ENCODE measurements at places on chromosomes 11 and 22. TPM values are rescaled to one million over a fixed set of nuclear protein-coding genes. Genes with fewer than 3 reads are reported as not detected.

- 0 out of 2 replicates have a peak, but pooled peaks cover 4% of the 10 kb centered on the region for H3K36me3 ChIP-seq
- H3K4me1 ChIP-seq, result peaks cover 14% of the 10 kb centered on the region
- no peak overlapping the region for H3K27ac ChIP-seq
These were observed 51.5 kb upstream of the HORMAD2 start for GRCh38 chr22:30028731-30029130.

Gene PTGDR2
- 0.12 TPM for total RNA-seq

Gene SLC22A25
- total RNA-seq, result not detected

- no peaks in the 10 kb centered on the region for H3K36me3 ChIP-seq
- no peak overlapping the region for H3K4me3 ChIP-seq
- H3K4me1 ChIP-seq, result peaks cover 5% of the 10 kb centered on the region
- peak; percentile 75 for DNase-seq
- no peaks in the 10 kb centered on the region for H3K27me3 ChIP-seq
- no peak overlapping the region for H3K27ac ChIP-seq
These were observed 430.4 kb downstream of the TBC1D22A start for GRCh38 chr22:47192651-47193437.

DNA sequence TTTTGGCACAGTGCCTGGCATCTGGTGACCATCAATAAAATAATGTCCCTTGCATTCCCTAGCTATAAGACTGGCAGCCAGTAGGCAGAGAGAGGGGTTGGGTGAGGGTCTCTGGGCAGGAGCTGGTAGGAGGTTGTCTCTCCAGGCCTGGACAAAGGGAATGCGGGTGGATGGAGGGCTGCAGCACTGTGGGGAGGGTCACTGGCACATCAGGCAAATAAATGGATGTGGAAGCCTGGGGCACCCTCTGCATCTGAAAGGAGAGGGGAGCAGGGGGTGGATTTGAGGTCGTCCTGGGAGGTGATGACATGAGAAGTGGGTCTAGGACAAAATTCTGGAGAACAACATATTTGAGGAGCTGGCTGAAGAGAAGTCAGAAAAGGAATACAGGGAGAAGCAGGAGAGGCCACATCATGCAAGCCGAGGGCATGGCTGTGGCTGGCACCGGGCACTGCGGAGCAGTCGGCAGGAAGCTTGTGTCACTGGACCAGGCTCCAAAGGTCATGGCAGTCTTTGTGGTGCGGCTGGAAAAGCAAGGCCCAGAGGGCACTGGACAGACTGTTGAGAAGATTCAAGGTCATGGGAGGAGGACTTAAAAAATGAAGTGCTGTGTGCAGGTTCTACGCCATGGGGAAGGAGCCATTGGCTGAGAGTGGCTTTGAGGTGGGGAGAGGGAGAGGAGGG, 36.5 kb upstream of the THY1 start:
- no peaks in the 10 kb centered on the region for H3K36me3 ChIP-seq
- H3K27ac ChIP-seq, result no peak overlapping the region
- DNase-seq, result no peak
- no peaks in the 10 kb centered on the region for H3K27me3 ChIP-seq
- H3K4me1 ChIP-seq, result peaks cover 11% of the 10 kb centered on the region

DNA sequence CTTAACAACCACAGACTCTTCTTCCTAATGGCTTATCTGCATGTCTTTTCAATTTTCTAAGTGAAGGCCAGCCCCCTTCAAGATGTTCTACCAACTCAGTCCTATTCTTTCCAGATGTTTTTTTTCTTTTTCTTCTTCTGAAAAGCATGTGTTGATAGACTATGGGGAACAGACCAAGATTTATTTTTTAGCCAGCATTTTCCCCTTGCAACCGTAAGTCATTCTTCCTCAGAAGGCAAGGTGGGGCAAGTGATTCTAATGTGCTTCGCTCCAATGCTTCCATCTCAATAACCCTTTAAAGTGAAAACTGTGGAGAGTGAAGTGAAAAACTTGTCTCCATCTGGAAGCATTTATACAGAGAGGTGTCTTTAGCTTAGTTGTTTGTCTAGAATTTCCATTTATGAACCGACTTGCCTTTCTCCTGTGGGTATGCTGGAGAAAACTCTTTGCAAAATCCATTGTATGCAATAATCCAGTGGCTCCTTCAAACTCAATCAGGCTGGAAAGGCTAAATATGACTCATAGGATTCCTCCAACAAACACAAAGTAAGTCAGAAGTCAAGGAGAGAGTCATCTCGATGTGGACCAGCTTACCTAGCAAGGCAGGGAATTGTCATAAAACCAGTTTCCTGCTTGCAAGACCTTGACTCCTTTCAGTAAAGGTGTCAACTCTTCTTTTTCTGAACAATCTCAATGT, 83.7 kb downstream of the MAML2 start:
- H3K27ac ChIP-seq, result no peak overlapping the region
- DNase-seq, result no peak
- H3K4me1 ChIP-seq, result peaks cover 31% of the 10 kb centered on the region
- H3K27me3 ChIP-seq, result no peaks in the 10 kb centered on the region
- H3K4me3 ChIP-seq, result peak overlapping the region; percentile 1
- no peaks in the 10 kb centered on the region for H3K36me3 ChIP-seq

DNA sequence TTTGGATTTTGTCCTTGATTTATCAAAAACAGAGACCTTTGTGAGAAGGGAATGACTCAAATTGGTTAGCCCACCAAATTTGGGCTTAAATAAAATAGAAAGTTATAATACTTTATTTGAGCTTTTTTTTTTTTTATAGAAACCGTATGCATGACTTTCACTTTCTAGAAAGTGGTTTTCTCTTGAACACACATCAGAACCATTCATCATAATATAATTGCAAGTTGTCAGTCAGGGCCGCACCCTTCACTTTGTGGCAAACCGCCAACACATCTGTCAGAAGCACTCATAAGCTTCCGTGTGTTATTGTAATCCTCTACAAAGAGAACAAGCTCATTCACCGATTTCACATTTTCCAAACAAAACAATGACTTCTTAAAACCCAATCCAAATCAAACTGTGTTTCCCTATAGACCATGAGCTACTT, 76.1 kb downstream of the SOX6 start:
- no peaks in the 10 kb centered on the region for H3K36me3 ChIP-seq
- H3K27me3 ChIP-seq, result peaks cover 4% of the 10 kb centered on the region
- no peak overlapping the region for H3K4me3 ChIP-seq
- no peak for DNase-seq
- H3K4me1 ChIP-seq, result no peaks in the 10 kb centered on the region

GRCh38 chr11:9228091-9228490, 37.1 kb downstream of the DENND5A start:
- peaks cover 29% of the 10 kb centered on the region for H3K4me1 ChIP-seq
- H3K4me3 ChIP-seq, result no peak overlapping the region
- no peak overlapping the region for H3K27ac ChIP-seq
- no peak for DNase-seq

GRCh38 chr22:48442663-48443062, 1385.0 kb downstream of the BRD1 start:
- H3K27me3 ChIP-seq, result no peaks in the 10 kb centered on the region
- DNase-seq, result no peak
- no peak overlapping the region for H3K4me3 ChIP-seq
- H3K36me3 ChIP-seq, result no peaks in the 10 kb centered on the region

GRCh38 chr11:96306600-96306932, 36.4 kb downstream of the MAML2 start:
- peak; percentile 12 for DNase-seq
- peak overlapping the region; percentile 24 for H3K4me3 ChIP-seq
- peak overlapping the region; percentile 90 for H3K27ac ChIP-seq
- H3K36me3 ChIP-seq, result no peaks in the 10 kb centered on the region
- no peaks in the 10 kb centered on the region for H3K27me3 ChIP-seq

- DNase-seq, result no peak
- no peaks in the 10 kb centered on the region for H3K27me3 ChIP-seq
- no peak overlapping the region for H3K27ac ChIP-seq
- H3K36me3 ChIP-seq, result no peaks in the 10 kb centered on the region
- H3K4me3 ChIP-seq, result no peak overlapping the region
- H3K4me1 ChIP-seq, result no peaks in the 10 kb centered on the region
These were observed 1538.9 kb upstream of the RAG2 start for GRCh38 chr11:38136887-38137286.

- H3K36me3 ChIP-seq, result no peaks in the 10 kb centered on the region
- H3K4me1 ChIP-seq, result no peaks in the 10 kb centered on the region
- H3K27ac ChIP-seq, result no peak overlapping the region
- no peak for DNase-seq
- peaks cover 15% of the 10 kb centered on the region for H3K27me3 ChIP-seq
- H3K4me3 ChIP-seq, result no peak overlapping the region
These were observed 141.3 kb downstream of the GRIK4 start for GRCh38 chr11:120652705-120653335.

Gene TSGA10IP
- not detected for total RNA-seq

Gene TEAD1
- total RNA-seq, result 103 TPM

Gene TREH
- 0.15 TPM for total RNA-seq

- H3K4me3 ChIP-seq, result no peak overlapping the region
- H3K36me3 ChIP-seq, result no peaks in the 10 kb centered on the region
- DNase-seq, result no peak
- peaks cover 6% of the 10 kb centered on the region for H3K27me3 ChIP-seq
- H3K4me1 ChIP-seq, result peaks cover 8% of the 10 kb centered on the region
These were observed 81.6 kb downstream of the FLI1 start for GRCh38 chr11:128775468-128775867.

- H3K27me3 ChIP-seq, result no peaks in the 10 kb centered on the region
- no peak overlapping the region for H3K4me3 ChIP-seq
- peaks cover 8% of the 10 kb centered on the region for H3K36me3 ChIP-seq
- no peak for DNase-seq
These were observed 22.9 kb downstream of the RPUSD4 start for GRCh38 chr11:126188332-126189108.

Gene IFTAP
- 13.8 TPM for total RNA-seq

GRCh38 chr11:17001806-17002205, 12.4 kb downstream of the PLEKHA7 start:
- H3K4me1 ChIP-seq, result peaks cover 23% of the 10 kb centered on the region
- H3K4me3 ChIP-seq, result no peak overlapping the region
- no peak for DNase-seq
- H3K36me3 ChIP-seq, result no peaks in the 10 kb centered on the region
- H3K27me3 ChIP-seq, result no peaks in the 10 kb centered on the region

DNA sequence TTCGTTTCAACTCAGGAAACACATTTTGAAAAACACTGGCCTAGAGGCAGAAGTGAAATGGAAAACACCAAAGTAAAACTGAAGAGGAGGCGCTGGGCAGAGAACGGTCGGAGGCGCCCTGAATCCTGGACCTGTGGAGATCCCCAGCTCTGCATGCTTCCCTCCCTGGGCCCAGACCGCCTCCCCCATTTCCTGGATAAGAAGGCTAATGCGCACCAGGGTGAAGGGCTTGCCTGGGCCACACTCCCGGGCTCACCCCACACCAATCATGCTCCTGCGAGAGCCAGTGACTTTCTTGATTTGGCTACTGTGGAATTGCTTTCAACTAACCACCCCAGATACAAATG, 167.1 kb downstream of the CRYBB2 start:
- no peak for DNase-seq
- no peak overlapping the region for H3K27ac ChIP-seq
- H3K4me3 ChIP-seq, result no peak overlapping the region

- H3K4me3 ChIP-seq, result no peak overlapping the region
- H3K27me3 ChIP-seq, result peaks cover 12% of the 10 kb centered on the region
- H3K36me3 ChIP-seq, result no peaks in the 10 kb centered on the region
- H3K4me1 ChIP-seq, result peaks cover 37% of the 10 kb centered on the region
- H3K27ac ChIP-seq, result no peak overlapping the region
These were observed 78.6 kb upstream of the GRK3 start for GRCh38 chr22:25485626-25486545.

GRCh38 chr11:123373754-123374621, 56.1 kb upstream of the GRAMD1B start:
- no peaks in the 10 kb centered on the region for H3K36me3 ChIP-seq
- no peak overlapping the region for H3K27ac ChIP-seq
- no peaks in the 10 kb centered on the region for H3K4me1 ChIP-seq
- no peak for DNase-seq
- H3K27me3 ChIP-seq, result peaks cover 37% of the 10 kb centered on the region

Gene TCN2
- total RNA-seq, result 2.2 TPM

Gene OR5B21
- total RNA-seq, result not detected

- peaks cover 3% of the 10 kb centered on the region for H3K27me3 ChIP-seq
- no peaks in the 10 kb centered on the region for H3K36me3 ChIP-seq
- DNase-seq, result no peak
- H3K4me1 ChIP-seq, result no peaks in the 10 kb centered on the region
- no peak overlapping the region for H3K27ac ChIP-seq
- no peak overlapping the region for H3K4me3 ChIP-seq
These were observed 20.0 kb downstream of the APLNR start for GRCh38 chr11:57217053-57217452.

GRCh38 chr11:5807580-5807979, 1.1 kb upstream of the OR52N2 start:
- H3K4me3 ChIP-seq, result no peak overlapping the region
- H3K36me3 ChIP-seq, result no peaks in the 10 kb centered on the region
- no peak for DNase-seq

Gene GUCD1
- total RNA-seq, result 48.7 TPM

Gene LMO2
- 2.8 TPM for total RNA-seq

DNA sequence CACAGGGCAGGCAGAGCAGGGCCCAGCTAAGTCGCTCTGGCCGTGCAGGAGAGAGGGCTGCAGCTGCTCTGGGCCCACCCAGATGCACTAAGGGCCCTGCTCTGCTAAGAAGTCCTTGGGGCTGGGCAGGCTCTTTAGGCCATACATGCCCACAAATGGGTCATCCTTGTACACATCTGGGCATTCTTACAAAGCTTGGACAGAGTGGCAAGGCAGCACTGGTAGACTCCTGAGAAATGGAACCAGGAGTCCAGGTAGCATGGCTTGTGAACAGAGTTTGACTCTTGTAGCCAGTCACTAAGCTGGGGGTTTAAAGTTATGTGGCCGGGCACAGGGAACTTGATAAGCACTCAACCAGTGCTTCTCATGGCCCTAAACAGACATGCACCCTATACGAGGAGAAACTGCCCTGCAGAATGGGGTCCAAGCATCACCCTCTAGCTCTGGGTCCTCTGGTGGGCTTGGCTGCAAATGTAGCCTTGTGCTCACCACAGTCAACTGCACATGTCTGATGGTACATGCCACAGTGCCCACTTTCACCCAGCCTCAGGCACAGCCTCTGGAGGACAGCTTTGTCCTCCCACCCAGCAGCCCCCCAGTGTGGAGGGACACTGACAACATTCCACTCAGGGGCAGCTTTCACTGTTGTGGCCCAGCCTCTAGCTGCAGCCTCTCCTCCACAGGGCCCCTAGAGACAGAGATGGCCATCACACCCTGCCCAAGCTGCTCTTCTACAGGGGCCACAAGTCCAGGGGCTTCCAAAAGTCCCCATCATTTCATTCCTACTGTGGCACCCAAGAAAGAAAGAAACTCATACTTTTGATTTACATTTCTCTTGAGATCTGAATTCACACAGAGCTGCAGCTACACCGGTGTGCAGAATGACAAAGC, 75.2 kb downstream of the DGCR2 start:
- no peaks in the 10 kb centered on the region for H3K27me3 ChIP-seq
- no peak for DNase-seq
- H3K36me3 ChIP-seq, result peaks cover 14% of the 10 kb centered on the region
- no peaks in the 10 kb centered on the region for H3K4me1 ChIP-seq

DNA sequence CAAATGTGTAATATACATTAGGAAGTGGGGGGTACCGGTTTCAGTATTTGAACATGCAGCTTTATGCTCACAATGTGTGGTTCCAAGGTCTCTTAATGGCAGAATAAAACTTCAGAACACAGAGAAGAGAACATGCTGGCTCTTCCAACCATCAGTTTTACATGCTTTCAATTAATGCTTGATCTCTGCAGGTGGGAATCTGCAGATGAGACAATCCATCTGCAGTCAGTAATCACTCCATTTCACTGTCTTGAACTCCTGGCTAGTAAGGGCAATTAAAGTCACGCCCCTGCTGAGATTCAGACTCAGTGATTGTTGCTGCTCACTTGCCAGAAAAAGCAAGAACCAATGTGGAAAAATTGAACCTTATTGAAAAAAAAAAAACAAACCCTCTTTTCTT, 945.7 kb downstream of the DLG2 start:
- no peaks in the 10 kb centered on the region for H3K36me3 ChIP-seq
- H3K4me3 ChIP-seq, result no peak overlapping the region
- DNase-seq, result no peak
- H3K27me3 ChIP-seq, result no peaks in the 10 kb centered on the region

Gene SLC25A22
- total RNA-seq, result 62.0 TPM

Gene DEUP1
- not detected for total RNA-seq
